ENCODE measurements at places on chromosomes 2 and 18.

DNA sequence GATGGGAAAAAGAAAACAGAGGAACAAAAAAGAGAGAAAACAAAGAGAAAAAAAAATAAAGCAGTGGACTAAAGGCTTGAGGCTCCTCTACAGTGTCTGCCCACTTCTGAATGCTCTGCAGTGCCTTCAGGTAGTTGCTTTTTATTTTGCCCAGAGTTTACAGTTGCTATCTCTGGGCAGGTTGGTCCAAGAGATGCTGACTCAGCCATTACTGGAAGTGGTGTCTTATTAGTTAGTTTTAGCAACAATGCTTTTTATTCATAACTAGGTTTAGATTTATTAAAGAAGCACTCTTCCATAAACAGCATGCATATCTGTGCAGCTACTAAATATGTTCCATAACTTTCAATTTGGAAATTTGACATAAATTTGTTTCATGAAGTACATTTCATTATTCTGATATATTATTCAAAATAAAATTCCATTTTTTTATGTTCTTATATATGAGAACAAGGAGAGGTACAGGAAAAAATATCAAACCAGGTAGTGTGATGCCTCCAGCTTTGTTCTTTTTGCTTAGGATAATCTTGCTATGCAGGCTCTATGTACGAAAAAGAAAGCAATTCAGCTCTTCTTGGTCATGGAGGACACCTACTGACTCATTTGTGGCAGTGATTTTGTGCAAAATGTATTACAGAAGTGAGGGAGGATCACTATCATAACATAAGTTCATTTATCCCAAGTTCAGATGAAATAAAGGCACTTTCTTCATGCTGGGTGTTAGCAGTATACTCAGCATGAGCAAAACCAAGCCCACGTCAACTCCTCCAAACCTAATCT is 69.5 kb downstream of the RPIA start:
- no peak for DNase-seq

- DNase-seq = no peak
Measured at GRCh38 chr2:177331466-177331997, 61.0 kb upstream of the AGPS start.

DNA sequence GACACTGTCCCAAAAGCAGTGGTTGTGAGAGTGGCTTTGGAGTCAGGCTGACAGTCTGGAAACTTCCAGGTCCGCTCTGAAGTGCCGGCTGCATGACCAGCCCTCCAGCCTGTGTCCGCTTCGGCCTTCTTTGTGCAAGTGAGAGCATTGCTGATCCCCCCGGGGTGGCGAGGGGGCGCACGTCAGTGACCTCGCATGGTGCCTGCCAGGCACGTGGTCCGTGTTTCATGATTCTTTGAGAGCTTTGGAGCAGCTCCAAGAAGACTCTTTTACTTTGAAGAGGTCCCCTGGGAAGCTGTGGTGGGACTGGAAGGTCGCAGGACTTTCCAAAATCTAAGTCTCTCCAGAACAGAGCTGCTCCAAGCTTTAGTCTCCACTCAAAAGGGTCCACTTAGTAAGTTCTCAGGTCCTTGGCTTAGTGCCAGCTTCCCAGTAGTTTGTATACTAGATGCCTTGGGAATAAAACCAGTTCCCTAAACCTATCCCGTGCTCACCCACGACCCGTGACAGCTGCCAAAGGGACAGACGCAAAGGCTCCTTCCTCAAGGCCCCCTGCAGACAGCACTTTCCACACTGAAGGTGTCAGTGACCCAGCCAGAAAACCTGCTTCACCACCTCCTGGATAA is 68.8 kb downstream of the ADI1 start:
- DNase-seq = no peak

DNA sequence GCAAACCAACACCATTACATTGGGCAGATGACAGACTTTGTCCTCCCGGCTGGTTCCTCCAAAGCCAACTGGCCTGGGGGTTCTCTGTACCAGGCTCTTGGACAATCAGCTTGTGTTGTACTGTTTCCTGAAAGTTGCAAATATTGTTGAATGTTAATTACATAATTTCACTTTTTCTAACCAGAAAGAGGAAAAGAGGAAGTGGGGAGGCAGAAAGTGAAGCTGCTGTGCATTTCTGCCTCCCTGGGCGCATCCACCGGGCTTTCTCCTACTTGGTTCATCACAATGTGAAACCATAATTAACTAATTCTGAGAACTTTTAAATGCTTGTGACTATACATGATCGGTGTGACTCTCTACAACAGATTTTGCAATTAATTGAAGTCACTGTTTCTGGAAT is 10.1 kb downstream of the TWIST2 start:
- no peak for DNase-seq

- DNase-seq = no peak
Measured at GRCh38 chr2:37569986-37570679, 101.3 kb downstream of the CDC42EP3 start.
